ENCODE measurements at places on chromosomes 12 and 14.

DNA sequence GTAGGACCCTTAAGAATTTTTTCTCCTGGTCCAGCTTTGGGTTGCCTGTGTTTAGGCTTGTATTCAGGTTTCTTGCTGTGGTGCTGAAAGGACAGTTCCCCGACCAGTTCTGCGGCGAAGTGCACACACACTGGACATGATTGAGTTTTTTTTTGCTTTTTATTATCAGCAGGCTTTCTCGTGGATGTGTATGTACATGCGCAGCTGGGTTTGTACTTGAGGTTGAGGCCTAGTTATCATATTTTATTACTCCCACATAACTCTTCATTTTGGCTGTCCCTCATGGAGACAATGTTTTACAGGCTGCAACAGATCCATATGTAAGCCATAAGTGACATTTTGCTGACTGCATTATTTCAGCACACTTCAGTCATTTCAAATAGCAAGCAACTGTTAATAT lies 2.5 kb downstream of the SCN8A start:
- no peak for DNase-seq

GRCh38 chr12:117180758-117181467 lies 9.4 kb downstream of the FBXO21 start:
- no peak for DNase-seq

- DNase-seq: no peak
Observed at GRCh38 chr12:76548222-76548837, 11.2 kb downstream of the OSBPL8 start.

- no peak for DNase-seq
Observed at GRCh38 chr12:121632069-121632970, 6.0 kb downstream of the ORAI1 start.

- DNase-seq: no peak
Observed at GRCh38 chr12:3944620-3945019, 71.4 kb upstream of the PARP11 start.

DNA sequence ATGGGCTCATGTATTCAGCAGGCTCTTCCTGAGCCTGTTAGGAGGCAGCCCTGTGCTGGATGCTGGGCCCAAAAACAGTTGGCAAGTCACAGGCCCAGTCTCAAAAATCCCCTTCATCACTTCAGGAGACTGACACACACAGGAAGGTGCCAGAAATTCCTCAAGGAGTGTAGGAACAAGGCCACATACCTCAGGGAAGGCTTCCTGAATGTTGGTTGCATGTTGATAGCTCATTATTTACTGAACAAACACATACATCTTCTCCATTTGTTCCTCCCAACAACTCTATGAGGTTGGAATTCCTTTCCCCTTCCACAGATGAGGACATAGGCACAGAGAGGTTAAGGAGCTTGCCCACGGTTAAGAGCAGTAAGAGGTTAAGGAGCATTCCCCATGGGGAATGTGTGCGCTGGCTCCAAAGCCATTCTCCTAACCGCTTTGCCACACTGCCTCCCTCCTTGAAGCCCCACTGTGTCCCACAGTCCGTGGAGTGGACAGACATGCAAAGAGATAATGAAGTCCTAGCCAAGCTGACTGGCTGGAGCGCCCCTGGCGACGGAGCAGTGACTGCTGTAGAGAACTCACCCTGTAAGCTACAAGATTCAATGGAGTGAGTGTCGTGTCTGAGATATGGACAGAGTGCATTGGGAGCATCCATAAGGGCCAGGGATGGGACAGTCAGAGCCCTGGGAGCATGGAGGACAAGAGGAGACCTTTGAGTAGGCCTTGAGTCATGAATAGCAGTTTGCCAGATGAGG lies 3.3 kb downstream of the HHIPL1 start:
- no peak for DNase-seq

GRCh38 chr12:11785712-11786111 lies 136.2 kb downstream of the ETV6 start:
- no peak for DNase-seq
